ENCODE measurements at places on chromosomes 7 and 10.
A peak's percentile ranks its signal among the peaks of the same experiment; 100 is the strongest.

DNA sequence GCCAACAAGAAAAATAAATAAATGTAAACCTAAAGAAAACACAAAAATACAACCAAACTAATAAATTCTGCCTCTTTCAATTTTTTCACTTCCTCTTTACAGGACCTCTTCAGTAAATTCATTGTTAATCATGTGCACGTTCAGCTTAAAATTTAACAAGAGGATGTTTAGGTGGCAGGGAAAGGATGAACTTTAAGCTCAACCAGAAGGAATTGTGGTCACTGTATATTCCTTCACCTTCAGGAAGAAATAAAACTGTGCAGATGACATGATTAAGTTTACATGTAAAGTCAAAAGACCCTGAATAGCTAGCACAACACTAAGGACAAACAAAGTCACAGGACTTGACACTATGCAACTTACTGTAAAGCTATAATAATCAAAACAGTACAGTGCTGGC lies 33.0 kb downstream of the KIF5B start:
- no peak for DNase-seq

DNA sequence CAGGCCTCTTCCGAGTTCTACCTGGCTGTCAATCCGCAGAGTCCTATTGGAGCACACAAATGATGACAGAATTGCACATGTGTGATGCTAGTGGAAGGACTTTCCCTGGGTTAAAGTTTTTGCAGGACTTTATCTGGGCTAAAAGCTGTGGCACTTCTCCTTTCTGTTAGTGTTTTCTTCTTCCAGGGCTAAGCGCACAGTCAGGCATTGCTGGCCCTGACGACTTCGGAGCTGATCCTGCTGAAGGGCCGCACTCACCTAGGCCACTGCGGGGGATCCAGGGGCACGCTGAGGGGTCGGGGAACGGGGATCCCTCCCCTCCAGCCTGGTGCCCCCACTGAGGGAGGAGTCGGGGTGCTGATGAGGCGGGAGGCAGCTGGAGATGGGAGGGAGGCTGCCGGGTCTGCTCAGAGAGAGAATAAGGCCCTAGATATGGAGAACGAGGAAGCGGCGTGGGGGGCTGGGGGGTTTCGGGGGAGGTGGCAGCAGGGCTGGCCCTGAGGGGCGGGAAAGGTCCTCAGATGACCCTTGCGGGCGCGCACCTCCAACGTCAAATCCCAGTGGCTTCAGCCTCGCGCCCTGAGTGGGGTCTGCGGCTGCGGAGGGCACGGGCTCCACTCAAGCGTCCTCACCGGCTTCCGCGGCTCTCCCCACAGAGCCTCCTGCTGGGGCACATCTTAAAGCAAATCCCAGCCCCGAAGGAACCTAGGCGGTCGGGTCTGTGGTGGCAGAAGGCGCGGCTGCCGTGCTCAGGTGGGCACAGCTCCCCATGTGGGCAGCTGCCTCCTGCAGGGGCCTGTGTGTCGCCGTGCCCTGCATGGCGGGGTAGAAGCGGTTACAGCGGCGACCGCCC lies 30.9 kb downstream of the AGR3 start:
- DNase-seq, result no peak

- peak; percentile 45 for DNase-seq
Measured at GRCh38 chr7:18861514-18862118, 255.8 kb downstream of the TWIST1 start.

GRCh38 chr10:61744469-61744868 lies 81.7 kb downstream of the CABCOCO1 start:
- no peak for DNase-seq

- no peak for DNase-seq
Measured at GRCh38 chr10:114615600-114616007, 42.5 kb downstream of the ABLIM1 start.

GRCh38 chr10:64275774-64276173 lies 754.6 kb downstream of the REEP3 start:
- DNase-seq, result no peak

- DNase-seq, result no peak
Measured at GRCh38 chr7:19317461-19317860, 172.2 kb upstream of the FERD3L start.

GRCh38 chr7:24660546-24660945 lies 87.3 kb downstream of the PALS2 start:
- no peak for DNase-seq

DNA sequence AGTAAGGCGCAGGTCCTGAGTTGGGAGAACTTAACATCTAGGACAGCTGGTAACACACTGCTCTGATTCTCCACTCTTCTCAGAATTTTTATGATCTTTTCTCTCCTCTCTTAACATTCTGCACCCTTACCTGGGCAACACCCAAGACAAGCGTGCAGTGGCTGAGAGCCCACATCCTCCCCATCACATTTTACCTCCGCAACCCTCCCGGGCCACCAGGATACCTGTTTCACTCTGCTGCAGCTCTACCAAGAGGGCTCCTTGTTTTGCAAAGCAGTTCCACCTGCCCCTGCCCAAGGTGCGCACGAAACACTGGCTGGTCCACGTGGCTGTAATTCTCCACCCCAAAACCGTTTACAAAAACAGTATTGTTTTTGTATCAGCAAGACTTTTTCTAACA lies 81.5 kb downstream of the ITIH5 start:
- DNase-seq, result no peak

- no peak for DNase-seq
Measured at GRCh38 chr10:99733366-99733765, 1.3 kb downstream of the CUTC start.

DNA sequence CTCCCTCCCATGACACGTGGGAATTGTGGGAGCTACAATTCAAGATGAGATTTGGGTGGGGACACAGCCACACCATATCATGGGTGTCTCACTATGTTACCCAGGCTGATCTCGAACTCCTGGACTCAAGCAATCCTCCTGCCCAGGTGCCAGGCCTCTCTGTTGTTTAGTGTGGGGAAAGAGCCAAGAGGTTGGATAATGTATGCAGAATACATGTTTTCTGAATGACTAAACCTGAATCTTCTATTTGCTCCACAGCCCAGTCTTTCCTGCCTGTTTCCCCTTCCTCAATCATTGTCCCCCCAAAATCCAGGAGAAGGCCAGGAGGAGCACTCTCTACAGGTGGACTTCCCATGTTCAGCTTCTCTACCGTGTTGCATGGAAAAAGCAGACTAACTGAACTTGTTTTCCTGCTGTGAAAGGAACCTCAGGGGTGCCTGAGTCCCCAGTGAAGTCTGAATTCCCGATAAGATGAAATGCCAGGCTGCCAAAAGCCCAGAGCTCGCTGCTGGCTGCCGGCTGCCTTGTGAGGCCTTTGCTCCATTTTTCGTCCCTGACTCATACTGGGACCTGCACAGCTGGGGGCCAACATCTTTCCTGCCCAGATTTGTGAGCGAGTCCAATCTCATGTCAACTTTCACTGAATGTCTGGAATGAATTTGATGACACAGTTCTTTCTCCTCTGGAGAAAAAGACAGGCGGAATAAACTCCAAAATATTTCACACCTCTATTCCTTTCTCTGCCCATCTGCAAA lies 588.0 kb downstream of the CALN1 start:
- DNase-seq, result no peak

DNA sequence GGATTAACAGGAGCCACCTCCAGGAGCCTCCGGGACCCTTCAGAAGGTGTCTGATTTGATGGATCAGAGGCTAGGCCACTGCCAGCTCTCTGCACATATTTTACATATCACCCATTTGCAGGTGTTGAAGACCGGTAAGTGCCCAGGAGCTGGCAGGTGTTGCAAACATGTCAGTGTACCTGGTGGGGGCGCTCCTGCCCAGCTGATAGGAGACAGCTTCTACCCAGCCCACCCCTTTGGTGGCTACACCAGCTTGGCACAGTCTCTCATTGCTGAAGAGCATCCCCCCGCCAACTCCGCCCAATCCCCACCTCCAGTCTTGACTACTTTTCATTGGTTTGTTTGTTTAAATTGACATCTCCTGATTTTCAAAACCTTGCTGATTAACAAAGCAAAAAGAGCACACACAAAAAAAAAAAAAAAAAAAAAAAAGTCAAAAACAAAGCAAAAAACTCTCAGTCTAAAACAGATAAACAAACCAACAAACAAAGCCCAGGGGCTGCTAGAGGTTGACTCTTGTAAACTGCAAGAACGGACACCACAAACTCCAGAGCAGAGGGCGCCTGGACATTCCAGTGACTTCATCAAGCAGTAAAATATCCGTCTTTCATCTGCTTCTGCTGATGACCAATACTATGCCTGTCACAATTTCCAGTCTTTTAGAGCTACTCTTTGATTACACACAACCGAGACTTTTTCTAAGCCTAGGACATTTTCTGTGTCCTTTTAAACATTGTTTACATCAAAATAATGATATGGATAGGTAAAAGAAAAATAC lies 275.3 kb downstream of the NRG3 start:
- no peak for DNase-seq

DNA sequence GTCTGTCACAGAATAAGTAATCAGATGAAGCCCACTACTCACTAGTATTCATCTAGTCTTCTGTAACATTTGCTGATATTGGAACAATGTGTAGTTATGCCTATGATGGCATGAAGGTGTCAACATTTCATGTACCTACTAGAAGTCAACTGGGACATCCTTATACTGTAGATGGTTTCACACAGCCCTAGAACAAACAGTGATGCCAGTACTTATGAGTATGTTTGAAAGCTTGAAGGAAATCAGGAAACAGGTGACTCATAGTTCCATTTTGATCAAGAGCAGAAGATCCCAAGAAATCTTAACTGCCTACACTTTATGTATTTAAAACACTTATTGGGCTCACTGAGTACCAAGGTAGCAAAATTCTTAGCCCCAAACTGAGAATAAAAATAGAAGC lies 1519.6 kb downstream of the REEP3 start:
- DNase-seq, result no peak

GRCh38 chr7:91325726-91326125 lies 61.5 kb downstream of the FZD1 start:
- DNase-seq, result no peak

DNA sequence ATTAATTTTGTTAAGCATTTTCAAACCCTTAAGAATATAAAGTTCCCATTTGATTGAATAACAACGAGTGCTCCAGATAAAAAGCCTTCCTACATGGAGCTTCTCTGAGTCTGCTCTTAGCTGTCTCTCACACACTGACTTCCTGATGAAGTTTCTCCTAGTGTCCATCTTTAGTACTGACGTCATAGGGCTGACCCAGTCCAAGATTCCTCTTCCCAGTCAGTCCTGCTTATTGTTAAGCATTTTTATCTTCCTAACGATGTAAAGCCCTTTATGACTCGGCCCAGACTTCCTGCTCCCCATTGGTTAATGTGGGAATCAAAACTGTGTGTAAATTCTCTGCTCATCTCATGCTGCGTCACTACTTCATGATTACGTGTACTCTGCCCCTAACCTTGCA lies 398.8 kb downstream of the TFEC start:
- no peak for DNase-seq

DNA sequence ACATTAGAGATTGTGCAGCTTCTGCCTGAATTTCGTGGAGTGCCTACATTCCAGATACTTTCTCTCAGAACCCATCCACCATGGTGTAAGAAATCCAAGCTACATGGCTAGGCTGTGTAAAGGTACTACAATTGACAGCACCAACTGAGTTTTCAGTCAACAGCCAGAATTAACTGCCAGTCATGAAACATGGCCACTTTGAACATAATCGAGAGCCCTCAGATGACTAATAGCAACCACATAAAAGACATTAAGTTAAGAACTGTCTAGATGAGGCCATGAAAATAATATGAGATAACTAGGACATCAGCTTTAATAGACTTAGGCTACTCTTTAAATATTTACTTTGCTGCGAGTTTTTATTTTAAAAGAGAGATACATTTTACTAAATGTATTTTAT lies 1106.8 kb upstream of the LRRTM3 start:
- DNase-seq, result no peak

GRCh38 chr7:141590666-141591065 lies 39.5 kb downstream of the AGK start:
- DNase-seq, result no peak

DNA sequence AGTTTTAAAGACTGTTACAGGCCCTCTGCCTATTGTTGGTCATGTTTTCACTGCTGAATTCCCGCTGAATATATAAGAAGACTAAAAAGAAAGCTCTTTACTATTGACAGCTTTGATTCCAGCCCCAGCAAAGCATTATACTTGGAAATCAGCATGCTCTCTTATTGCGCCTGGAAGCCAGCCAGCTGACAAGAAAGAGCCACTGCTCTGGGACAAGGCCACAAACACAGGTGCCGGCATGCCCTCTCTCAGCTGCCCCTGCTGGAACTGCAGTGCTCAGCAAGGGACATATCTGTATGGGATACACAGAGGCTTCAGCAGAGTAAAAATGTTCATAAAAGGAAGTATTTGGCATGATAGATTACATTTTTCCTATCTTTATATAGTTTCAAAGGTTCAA lies 523.9 kb downstream of the ADRA2A start:
- no peak for DNase-seq

DNA sequence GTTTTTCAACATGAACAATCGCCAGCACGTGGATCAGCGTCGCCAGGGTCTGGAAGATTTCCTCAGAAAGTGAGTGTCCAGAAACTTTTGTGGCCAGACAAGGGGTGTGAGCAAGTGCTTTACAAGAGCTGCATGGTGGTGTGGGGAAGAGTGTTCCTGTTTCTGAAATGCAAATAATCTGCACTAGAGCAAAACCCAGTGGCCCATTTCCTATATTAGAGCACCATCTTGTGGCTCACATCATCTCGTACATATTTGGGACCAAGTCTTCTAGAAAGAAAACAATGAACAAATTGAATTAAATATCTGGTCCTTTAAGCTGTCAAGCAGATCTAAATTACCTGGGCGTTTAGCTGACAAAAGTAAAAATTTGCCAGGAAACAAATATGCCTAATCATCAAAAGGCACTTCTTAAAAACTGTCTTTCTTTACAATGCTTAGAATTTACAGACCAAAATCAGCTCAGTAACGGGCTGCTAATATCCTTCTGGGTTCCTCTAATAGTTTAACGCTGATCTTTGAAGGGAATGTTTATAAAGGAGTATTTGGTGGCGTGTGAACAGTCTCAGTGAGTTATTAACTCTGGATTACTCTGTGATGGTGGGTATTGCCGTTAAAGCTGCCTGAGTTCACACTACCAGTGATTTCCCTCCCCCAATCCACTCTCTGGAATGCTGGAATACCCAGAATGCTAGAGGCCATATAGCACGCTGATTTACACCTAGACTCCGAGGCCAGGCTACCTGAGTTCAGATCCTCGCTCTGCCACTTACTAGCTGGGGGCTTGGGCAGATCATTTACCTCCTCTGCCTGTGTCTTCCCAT lies 73.6 kb downstream of the SNX10 start:
- DNase-seq, result peak; percentile 22

DNA sequence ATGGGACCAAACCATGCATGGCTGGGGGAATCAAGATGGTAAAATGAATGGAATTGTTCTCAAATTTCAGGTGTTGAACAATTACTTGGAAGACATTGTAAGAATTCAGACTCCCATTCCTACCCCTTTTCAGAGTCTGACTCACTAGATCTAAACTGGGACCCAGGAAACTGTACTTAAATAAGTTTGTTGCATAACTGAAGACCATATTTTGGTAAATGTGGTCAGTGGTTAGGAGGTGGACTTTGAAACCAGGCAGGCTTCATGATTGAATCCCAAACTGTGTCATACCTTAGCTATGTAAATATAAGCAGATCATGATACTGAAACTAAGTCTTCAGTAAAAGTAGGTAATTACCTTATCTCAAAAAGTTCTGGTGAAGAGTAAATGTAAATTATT lies 41.7 kb downstream of the ZWINT start:
- no peak for DNase-seq
